Chondrocyte (in vitro differentiated cells): ENCODE measurements at places on chromosomes 16 and 17. TPM values are rescaled to one million over a fixed set of nuclear protein-coding genes. Genes with fewer than 3 reads are reported as not detected.

SLC16A3 gene
- total RNA-seq, result 53.3 to 206 TPM (median 189 TPM) in 3 replicates

CCDC144A gene
- 0.56 to 1.1 TPM (median 0.82 TPM) in 3 replicates for total RNA-seq

SCN4A gene
- total RNA-seq, result not detected in 3 replicates

WSCD1 gene
- 3.5 to 4.4 TPM (median 4.2 TPM) in 3 replicates for total RNA-seq

RBBP6 gene
- total RNA-seq, result 30.9 to 40.8 TPM (median 33.0 TPM) in 3 replicates

HOXB7 gene
- not detected in 3 replicates for total RNA-seq

HOXB8 gene
- total RNA-seq, result not detected in 3 replicates

NHLRC4 gene
- not detected in 3 replicates for total RNA-seq

KRTAP1-5 gene
- not detected in 3 replicates for total RNA-seq

DNA sequence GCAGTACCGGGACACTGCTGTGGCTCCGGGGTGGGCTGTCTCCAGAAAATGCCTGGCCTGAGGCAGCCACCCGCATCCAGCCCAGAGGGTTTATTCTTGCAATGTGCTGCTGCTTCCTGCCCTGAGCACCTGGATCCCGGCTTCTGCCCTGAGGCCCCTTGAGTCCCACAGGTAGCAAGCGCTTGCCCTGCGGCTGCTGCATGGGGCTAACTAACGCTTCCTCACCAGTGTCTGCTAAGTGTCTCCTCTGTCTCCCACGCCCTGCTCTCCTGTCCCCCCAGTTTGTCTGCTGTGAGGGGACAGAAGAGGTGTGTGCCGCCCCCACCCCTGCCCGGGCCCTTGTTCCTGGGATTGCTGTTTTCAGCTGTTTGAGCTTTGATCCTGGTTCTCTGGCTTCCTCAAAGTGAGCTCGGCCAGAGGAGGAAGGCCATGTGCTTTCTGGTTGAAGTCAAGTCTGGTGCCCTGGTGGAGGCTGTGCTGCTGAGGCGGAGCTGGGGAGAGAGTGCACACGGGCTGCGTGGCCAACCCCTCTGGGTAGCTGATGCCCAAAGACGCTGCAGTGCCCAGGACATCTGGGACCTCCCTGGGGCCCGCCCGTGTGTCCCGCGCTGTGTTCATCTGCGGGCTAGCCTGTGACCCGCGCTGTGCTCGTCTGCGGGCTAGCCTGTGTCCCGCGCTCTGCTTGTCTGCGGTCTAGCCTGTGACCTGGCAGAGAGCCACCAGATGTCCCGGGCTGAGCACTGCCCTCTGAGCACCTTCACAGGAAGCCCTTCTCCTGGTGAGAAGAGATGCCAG, 12.9 kb downstream of the STH start:
- DNase-seq, result no peak
- no peaks in the 10 kb centered on the region for H3K27me3 ChIP-seq
- no peak overlapping the region for H3K27ac ChIP-seq

- peaks cover 6% of the 10 kb centered on the region for H3K4me1 ChIP-seq
- DNase-seq, result no peak
- H3K27ac ChIP-seq, result no peak overlapping the region
These were observed 1.8 kb upstream of the SHISA9 start for GRCh38 chr16:12899529-12900143.

DNA sequence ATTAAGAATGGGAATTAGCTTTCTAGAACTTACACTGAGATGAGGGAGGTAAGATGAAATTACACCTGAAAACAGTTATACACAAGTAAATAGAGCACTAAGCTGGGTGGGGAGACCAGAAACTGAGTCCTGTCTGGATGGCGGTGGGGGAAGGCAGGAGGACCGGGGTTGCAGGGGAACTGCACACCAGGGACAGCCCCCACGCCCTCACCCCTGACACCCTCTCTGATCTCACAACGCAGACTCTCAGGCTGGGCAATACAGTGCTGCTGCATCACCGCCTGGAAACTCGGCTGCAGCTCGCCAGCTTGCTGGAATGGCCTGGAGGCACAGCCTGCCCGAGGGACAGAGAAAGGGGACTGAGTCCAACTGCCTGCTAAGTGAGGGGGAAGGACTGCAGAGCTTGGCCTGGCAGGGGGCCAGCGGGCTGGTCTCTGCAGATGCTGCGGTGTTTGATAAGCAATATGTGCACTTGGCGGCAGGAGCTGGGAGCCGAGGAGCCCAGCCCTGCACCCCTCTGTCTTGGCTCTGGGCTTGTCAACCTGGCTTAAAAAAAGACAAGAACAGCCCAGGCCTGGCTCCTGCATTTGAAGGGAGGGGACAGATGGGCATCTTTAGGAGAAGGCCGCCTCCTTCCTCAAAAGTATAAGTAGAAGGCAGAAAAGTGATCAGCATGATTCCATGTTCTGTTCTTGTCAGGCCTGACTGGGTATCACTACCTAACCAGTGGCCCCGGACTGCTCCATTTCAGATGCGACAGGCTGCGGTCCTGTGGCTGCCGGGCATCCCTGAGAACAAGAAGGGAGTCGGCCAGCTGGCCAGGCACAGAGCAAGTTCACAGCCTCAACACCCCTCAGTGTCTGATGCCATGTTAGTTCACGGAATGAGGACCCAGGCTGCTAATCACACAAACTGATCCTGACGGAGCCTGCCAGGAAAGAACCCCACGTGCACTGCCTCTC, 30.2 kb downstream of the SPHK1 start:
- peaks cover 25% of the 10 kb centered on the region for H3K4me1 ChIP-seq
- peak overlapping the region; percentile 36 for H3K27ac ChIP-seq
- no peak overlapping the region for H3K4me3 ChIP-seq
- DNase-seq, result no peak
- H3K36me3 ChIP-seq, result no peaks in the 10 kb centered on the region

GRCh38 chr16:89143201-89143741, 28.3 kb upstream of the CDH15 start:
- H3K27ac ChIP-seq, result no peak overlapping the region
- DNase-seq, result peak; percentile 72
- H3K4me1 ChIP-seq, result no peaks in the 10 kb centered on the region

- H3K4me1 ChIP-seq, result no peaks in the 10 kb centered on the region
- no peaks in the 10 kb centered on the region for H3K27me3 ChIP-seq
- no peak overlapping the region for H3K4me3 ChIP-seq
- no peaks in the 10 kb centered on the region for H3K36me3 ChIP-seq
These were observed 3.6 kb downstream of the ABCC12 start for GRCh38 chr16:48152226-48152625.

GRCh38 chr17:77322514-77323412, 182.0 kb downstream of the SEC14L1 start:
- no peaks in the 10 kb centered on the region for H3K27me3 ChIP-seq
- H3K27ac ChIP-seq, result peak overlapping the region; percentile 100
- peak; percentile 98 for DNase-seq
- H3K4me3 ChIP-seq, result peak overlapping the region; percentile 93
- H3K4me1 ChIP-seq, result peaks cover 85% of the 10 kb centered on the region

- H3K4me3 ChIP-seq, result no peak overlapping the region
- no peaks in the 10 kb centered on the region for H3K36me3 ChIP-seq
- no peaks in the 10 kb centered on the region for H3K27me3 ChIP-seq
- H3K27ac ChIP-seq, result no peak overlapping the region
- no peak for DNase-seq
These were observed 307.8 kb upstream of the CDH11 start for GRCh38 chr16:65429504-65430181.

DNA sequence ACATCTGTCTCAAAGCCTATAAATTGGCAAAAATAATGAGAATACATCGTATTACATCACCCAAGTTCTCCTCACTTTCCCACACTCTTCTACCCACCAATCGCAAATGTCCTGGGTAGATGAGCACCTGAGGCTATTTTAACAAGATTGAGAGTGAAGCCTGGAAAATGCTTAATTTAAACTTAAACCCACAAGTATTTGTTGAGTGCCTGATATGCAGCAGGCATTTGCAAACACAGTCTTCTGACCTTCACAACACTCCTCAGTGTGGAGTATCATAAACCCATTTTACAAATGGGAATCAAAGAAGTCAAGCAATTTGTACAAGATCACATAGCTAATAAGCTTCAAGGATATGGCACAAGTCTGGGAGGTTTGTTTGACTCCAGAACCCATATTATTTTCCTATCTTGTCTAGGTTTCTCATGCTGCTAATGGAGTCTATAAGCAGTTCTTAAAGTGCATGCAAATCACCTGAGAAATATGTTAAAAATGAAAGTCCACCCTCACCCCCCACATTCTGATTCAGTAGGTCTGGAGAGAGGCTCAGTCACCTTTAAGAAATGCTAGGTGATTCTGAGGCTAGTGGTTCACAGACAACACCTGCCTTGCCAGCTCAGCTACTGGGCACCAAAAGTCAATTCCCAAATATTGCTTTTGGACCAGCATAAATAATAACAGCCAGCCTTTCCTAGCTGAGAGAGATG, 34.9 kb upstream of the CCL2 start:
- DNase-seq, result no peak
- no peaks in the 10 kb centered on the region for H3K36me3 ChIP-seq
- H3K27me3 ChIP-seq, result peaks cover 13% of the 10 kb centered on the region
- H3K4me3 ChIP-seq, result no peak overlapping the region
- H3K27ac ChIP-seq, result no peak overlapping the region

DNA sequence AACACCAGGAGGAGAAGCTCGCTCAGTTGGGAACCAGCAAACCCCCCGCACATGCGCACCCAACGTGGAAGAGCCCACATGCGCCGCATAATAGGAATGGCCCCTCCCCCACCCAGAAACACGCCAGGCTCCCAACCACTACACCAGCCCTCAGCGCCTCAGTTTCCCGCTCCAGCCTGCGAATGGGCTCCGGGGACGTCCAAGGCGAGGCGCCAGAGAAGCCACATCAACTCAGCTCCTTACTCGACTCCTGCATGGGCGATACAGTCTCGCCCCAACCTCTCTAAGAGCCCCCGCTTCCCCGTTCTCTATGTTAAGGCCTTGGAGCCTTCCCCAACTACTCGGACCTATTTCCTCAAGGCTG, 504 bp downstream of the SRSF1 start:
- peaks cover 49% of the 10 kb centered on the region for H3K4me1 ChIP-seq
- H3K4me3 ChIP-seq, result peak overlapping the region; percentile 99
- peak; percentile 93 for DNase-seq
- H3K27me3 ChIP-seq, result no peaks in the 10 kb centered on the region

- no peak for DNase-seq
- H3K27ac ChIP-seq, result peak overlapping the region; percentile 73
- H3K4me3 ChIP-seq, result peak overlapping the region; percentile 82
- no peaks in the 10 kb centered on the region for H3K27me3 ChIP-seq
These were observed 1.2 kb downstream of the OR1F1 start for GRCh38 chr16:3188925-3189825.

- H3K36me3 ChIP-seq, result no peaks in the 10 kb centered on the region
- no peak overlapping the region for H3K4me3 ChIP-seq
- H3K27ac ChIP-seq, result no peak overlapping the region
- H3K27me3 ChIP-seq, result no peaks in the 10 kb centered on the region
- DNase-seq, result no peak
These were observed 83.5 kb downstream of the XYLT1 start for GRCh38 chr16:17387256-17387655.

GRCh38 chr17:36544307-36545076, at the start of gene GGNBP2:
Gene GGNBP2 (plus strand): TSS chr17:36544919. CDS start chr17:36545725, 806 bp downstream.
- H3K4me3 ChIP-seq, result peak within 1 kb of the TSS; percentile 94
- no peaks in the 10 kb centered on the region for H3K36me3 ChIP-seq
- peaks cover 38% of the 10 kb centered on the region for H3K4me1 ChIP-seq

DNA sequence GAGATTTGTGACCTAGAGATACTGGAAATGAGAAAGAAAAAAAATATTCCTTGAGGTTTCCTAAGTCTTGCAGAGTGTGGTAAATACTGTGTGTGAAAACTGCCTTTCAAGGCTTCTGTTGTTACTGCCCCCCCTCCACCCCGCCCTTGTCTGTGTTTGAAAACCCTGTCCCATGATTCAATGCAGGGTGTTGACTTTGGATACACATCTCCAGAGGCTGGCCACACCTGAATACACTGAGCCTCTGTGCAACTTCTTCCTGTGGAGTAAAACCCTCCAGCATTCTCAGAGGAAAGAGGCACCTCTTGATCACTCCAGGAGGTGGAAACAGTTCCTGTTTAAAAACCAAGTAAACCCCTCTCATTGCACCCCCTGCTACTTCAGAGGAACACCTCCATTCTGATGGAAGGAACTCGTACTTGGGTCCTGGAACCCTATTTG, 123.0 kb upstream of the CACNG5 start:
- no peaks in the 10 kb centered on the region for H3K27me3 ChIP-seq
- peaks cover 5% of the 10 kb centered on the region for H3K36me3 ChIP-seq
- peaks cover 32% of the 10 kb centered on the region for H3K4me1 ChIP-seq
- DNase-seq, result no peak

DNA sequence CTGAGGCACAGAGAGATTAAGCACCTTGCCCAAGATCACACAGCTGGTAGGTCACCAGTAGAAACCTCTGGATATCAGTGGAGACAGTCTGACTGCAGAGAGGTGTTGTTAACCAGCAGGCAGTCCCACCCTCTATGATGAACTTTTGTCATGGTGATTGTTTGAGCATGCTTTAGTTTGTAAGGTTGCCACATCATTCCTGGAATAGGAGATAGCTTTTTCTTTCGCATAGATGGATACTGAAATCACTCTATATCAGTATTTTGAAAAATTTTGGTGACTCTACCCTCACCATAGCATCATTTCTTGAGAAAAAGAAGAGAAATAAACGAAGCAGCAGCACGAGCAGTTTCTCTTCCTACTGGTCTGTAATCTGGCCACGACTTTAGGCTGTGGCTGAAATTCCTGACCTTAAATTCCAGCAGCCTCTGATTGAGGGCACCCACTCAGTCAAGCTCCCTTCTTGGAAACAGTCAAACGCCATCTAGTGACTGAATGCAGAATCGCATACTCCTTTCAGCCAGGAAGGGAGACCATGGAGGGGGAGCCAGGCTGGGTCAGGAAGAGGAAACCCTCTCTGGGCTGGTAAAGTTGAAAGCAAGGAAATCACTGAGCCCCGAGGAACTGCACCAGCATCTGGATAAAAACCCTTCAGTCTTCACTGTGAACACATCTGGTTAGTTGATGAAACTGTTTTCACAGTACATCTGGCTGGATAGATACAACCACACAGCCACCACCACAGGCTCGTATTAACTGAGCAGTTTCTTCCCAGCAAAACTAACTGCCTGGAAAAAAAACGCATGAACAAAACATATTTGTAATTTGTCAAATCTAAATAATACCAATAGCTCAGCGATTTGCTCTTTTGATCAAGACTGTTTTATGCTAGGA, 108.5 kb upstream of the XYLT1 start:
- peaks cover 4% of the 10 kb centered on the region for H3K4me1 ChIP-seq
- H3K27me3 ChIP-seq, result no peaks in the 10 kb centered on the region
- no peak overlapping the region for H3K4me3 ChIP-seq
- no peak overlapping the region for H3K27ac ChIP-seq
- DNase-seq, result no peak

DNA sequence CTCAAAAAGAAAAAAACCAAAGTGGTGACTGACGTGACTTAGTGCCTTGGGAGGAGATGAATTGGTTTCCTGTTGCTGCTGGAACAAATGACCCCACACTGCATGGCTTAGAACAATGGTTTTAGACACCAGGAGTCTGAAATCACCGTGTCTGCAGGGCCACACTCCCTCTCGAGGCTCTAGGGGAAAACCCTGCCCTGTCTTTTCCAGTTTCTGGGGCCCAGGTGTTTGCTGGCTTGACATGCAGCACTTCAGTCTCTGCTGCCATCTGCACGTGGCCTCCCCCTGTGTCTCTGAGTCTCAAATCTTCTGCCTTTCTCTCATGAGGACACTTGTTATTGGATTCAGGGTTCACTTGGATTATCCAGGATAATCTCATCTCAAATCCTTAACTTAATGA, 323.8 kb upstream of the TNRC6C start:
- peak; percentile 29 for DNase-seq
- H3K4me3 ChIP-seq, result no peak overlapping the region
- peaks cover 17% of the 10 kb centered on the region for H3K27me3 ChIP-seq
- H3K27ac ChIP-seq, result no peak overlapping the region
